Stimulated activated CD8-positive, alpha-beta memory T cell treated with anti-CD3 and anti-CD28 coated beads, Interleukin-4, amount 100 ng/mL, for 4 hours (primary cell): ENCODE measurements at places on chromosomes 5 and 9.

DNA sequence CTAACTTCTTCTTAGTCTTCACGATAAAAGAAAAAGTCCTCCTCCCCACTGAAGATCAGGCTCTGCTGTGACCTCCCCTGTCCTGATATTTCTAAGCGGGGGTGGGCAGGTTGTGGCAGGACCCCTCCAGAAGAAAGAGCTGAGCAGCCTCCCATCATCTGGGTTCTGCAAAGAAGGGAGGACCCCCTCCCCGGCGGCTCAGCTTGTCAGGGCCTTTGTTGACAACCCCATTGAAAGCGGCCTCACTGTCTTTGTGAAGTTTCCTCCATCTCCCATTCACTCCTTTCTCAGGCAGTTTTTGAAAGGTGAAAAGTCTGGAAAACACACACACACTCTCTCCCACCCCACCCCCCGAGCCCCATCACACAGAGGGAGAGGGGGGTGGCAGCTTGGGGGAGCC is 26.2 kb upstream of the BARHL1 start:
- no peak for DNase-seq

GRCh38 chr5:91384671-91385430 is 1.7 kb upstream of the ARRDC3 start:
- no peak for DNase-seq

DNA sequence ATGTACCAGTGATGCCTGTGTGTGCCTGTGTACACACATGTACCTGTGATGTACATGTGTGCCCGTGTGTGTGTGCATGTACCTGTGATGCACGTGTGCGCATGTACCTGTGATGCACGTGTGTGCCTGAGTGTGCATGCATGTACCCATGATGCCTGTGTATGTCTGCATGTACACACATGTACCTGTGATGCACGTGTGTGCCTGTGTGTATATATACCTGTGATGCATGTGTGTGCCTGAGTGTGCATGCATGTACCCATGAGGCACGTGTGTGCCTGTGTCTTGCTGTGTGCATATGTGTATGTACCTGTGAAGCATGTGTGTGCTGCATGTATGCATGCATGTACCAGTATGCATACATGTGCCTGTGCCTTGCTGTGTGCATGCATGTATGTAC is 419.0 kb downstream of the IRX2 start:
- no peak for DNase-seq

GRCh38 chr5:33702867-33703266 is 188.9 kb downstream of the ADAMTS12 start:
- no peak for DNase-seq

DNA sequence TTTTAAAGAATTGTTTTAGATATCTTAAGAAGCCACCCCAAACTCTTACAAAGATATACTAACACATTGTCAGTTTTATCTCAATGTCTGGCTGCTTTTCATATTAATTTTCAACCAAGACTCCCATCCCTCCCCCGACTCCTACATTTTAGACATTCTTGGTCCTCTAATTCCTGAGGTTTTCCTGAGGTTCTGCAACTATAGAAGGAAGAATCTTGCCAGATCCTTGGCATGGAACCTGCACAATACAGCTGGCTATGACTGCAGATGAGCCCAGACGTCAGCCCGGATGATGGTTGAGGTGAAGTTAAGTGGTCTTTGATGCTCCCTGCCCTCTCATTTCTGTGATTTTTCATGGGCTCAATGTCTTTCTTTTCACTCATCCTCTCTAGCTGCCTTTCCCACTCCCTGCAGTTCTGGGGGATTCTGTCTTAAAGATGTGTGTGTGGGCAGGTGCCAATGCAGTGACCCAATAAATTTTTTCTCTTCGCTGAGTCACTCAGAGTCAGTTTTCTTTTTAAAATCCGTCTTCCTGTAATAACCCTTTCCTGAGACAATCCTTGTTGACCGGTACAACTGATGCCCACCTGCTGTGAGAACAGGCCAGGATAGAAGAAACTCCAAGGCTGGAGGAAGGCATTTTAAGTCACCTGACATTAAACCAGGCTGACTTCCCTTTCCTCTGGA is 237.8 kb upstream of the GAS1 start:
- no peak for DNase-seq

GRCh38 chr5:38426490-38426889 is 130.0 kb downstream of the LIFR start:
- no peak for DNase-seq

DNA sequence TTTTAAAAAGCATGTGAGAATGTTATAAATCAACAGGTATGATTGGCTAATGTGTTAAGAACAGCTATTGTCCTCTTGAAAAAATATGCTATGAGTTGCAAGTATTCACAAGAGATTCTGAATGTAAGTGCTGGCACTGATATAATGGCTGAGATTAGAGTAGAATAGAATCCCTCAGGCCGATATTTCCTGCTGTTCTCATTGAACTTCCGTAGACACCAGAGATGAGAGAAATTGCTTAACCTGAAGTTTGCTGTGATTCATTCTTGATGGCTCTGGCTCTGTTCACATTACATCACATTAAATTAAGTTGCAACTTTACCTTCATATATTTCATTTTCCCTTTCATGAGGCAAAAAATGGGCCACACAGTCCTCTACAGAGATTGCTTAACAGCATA is 114.5 kb downstream of the BAAT start:
- no peak for DNase-seq

GRCh38 chr9:86200599-86201162 is 58.8 kb downstream of the C9orf153 start:
- DNase-seq = no peak

- DNase-seq = no peak
Observed at GRCh38 chr9:98094851-98095250, 24.2 kb downstream of the TRIM14 start.

GRCh38 chr9:35755071-35755470 is 995 bp upstream of the MSMP start:
- DNase-seq = no peak

GRCh38 chr5:176658007-176658599 is 10.8 kb downstream of the TSPAN17 start:
- DNase-seq = peak; percentile 32

DNA sequence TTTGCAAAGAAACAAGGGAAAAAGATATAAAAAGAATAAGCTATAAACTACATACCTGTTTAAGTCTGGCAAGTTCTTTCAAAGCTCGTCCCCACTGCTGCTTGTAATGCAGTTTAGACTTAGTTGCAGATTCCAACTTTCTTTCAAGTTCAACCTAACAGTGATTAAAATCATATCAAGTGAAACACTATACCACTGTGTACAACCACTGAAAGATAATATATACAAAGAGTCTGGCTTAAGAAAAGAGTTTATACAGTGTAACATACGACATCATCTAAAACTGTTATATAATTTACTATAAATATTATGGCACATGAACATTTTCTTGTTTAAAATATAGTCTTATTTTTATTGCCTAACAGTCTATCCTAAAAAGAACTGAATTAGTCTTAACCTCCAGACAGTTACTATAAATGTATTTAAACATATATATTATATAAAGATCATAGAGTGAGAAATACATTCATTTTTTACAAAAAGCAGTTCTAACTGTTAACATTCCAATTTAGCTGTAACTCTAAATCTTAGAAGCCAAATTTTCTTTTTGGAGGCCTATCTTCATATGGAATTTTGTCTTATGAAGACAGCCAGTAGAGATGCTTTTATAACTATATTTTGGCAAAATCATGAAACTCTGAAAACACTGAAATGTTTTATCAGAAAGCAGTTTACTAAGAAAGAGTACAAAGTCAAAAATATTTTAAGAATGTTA is 58.6 kb downstream of the CEP120 start:
- no peak for DNase-seq

DNA sequence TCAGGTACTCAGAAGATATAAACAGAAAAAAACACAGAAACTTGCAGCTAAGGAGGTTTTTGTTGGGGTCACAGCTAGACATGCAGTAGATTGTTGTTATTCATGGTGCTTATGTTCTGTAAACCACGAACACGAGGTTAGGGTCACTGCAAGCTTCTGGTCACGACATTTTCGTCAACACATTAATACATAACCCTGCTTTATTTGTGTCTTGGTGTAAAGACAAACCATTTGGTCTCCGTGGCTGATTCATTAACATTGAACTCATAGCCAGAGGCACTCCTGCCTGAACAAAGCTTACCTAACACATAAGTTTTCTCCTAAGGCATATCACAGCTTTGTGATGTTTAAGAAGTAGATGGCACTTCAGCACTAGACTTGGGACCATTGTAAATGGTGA is 16.9 kb downstream of the TEK start:
- no peak for DNase-seq

DNA sequence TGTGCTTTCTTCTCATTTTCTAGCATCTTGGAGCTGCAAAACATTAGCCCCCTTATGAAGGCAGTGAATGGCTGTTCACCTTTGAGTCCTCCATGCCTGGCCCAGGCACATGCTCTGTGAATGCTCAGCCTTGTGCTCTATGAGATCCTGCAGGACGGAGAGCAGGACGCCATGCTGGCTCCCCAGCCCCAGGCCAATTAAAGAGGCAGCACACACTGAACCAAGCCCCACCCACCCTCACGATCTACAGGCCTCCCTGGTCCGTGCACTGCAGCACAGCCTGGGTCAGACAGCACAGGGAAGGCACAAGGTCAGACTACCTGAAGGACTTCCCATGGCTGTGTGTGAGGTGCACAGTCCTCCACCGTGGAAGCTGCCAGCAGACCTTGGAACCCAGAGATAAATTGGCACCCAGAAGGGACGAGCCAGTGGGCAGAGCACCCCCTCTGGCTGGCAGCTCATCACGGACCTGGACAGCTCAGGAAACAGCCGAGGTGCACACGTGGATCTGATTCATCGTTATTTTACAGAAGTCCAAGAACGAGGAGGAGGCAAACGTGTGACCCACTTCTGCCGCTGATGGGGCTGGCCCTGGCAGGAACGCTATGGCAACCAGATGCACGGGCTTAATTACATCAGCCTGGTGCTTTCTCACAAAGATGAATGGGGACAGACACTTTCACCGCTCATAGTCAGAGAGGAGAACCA is 59.5 kb downstream of the OLFM1 start:
- DNase-seq = no peak

DNA sequence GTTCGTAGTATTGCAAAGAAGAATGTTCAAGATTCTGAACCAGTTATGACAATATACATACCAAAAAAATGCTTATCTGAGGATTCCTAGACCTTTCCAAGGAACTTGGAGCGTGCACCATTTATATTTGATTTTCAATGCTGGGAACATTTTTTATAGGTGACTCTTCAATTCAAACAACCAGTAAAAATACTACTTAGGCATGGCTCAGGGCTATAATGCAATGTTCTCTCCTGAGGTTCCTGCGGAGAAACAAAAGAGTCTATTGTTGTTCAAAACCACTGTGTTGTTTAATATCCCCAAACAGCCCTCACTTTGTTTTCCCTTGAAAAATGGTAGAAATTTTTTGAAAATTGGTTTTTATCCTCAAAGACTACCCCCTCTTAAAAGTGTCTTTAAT is 335.7 kb upstream of the IZUMO3 start:
- DNase-seq = no peak
